KG1 (cell line): ENCODE measurements at places on chromosomes 5 and 9.

- no peak for DNase-seq
Measured at GRCh38 chr5:12392246-12392645, 488.0 kb upstream of the CTNND2 start.

DNA sequence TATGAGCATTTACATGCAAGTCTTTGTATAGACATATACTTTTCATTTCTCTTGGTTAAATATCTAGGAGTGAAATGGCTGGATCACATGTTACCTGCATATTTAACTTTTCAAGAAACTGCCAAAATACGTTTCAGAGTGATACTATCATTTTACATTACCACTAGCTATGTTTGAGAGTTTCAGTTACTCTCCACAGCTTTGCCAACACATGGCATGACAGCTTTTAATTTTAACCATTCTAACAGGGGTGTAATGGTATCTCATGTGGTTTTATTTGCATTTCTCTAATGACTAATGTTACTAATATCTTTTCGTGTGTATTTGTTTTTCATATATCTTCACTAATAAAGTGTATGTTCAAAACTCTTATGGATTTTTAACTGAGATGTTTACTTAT is 99.8 kb downstream of the DTWD2 start:
- DNase-seq: no peak

GRCh38 chr5:176190886-176191755 is 47.1 kb upstream of the SIMC1 start:
- no peak for DNase-seq

GRCh38 chr9:90942555-90942954 is 140.9 kb downstream of the SYK start:
- DNase-seq: no peak

DNA sequence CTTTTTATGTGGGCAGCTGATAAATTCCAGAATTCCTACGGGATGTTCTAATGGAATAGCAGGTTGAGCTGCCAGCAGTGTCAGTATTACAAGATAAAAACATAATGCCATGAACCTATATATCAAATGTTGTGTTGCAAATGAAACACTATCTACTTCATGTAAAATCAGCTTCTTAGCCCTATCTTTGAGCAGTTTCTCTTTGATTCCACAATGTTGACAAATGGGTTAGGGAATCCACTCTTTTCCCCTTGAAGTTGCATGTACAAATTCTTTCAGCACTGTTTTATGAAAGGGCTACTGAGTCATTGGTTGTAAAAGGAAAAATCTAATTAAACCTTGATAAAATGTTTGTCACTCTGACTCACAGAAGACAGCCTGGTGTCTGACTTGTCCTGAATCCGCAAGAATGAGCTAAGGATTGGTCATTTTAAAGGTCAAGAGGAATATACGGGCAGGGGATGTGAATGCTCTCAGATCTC is 950.6 kb upstream of the NUDT12 start:
- no peak for DNase-seq

DNA sequence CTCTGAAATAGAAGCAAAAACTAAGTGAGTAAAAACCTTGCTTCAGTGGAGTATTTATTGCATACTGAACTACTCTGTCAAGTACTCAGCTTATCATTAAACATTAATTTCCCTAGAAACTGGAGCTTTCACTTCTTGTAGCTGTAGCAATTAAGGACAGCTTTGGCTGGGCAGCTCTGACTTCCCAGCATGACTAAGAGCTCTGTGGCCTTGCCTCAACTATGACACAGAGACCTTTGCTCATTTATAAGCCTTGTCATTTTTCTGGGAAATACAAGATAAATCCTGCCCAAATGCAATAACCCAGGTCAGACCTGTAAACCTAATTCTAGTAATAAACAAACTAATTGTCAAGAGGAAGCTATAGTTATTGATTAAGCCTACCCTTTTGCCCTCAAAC is 65.4 kb upstream of the STK32A start:
- DNase-seq: no peak

DNA sequence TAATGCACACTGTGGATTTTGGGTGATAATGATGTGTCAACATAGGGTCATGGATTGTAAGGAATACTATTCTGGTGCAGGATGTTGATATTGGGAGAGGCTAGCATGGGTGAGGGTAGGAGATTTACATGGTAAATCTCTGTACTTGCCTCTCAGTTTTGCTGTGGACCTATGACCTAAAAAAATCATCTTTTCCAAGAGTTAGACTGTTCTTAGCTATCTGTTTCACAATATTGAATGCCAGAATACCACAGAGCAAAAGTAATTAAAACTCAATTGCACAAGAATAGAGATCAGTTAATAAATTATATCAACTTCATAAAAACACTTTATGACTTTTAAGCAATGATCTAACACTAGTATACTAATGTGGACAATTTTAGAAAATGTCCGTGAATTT is 651.6 kb downstream of the HTR1A start:
- DNase-seq: no peak

DNA sequence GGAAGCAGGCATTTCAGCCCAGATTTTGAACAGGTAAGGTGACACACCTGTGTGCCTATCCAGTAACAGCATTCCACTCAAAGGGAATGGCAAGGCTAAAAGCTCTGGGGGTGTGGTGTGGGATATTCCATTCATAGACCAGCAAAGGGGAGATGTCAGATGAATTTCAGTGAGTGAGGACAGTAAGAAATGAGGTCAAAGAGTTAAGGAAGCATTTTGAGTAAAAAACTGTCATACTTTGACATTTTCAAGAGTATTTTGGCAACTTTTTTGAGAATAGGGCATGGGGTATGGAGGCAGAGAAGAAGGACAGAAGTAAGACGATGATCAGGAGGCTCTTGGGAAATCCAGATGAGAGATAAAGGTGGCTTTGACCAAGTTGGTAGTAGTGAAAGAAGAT is 2.2 kb upstream of the ELOVL7 start:
- no peak for DNase-seq

DNA sequence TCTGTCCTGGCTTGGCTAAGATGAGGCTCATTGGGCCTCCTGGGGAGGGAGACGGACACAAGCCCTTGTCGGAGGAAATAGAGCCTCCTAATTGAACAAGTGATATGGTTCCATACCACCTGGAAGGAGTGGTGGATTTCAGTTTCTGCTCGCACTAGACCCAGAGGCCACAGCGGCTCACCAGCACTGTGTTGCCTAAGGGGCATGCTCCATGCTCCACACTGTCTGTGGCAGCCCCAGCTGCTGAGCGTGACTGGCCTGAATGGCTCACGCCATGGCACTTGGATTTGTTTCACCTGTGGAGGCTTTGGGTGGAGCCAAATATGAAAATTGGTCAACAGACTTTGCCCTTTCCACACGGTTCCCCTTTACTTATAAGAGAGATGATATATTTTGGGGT is 181.1 kb downstream of the HSPA4 start:
- no peak for DNase-seq

DNA sequence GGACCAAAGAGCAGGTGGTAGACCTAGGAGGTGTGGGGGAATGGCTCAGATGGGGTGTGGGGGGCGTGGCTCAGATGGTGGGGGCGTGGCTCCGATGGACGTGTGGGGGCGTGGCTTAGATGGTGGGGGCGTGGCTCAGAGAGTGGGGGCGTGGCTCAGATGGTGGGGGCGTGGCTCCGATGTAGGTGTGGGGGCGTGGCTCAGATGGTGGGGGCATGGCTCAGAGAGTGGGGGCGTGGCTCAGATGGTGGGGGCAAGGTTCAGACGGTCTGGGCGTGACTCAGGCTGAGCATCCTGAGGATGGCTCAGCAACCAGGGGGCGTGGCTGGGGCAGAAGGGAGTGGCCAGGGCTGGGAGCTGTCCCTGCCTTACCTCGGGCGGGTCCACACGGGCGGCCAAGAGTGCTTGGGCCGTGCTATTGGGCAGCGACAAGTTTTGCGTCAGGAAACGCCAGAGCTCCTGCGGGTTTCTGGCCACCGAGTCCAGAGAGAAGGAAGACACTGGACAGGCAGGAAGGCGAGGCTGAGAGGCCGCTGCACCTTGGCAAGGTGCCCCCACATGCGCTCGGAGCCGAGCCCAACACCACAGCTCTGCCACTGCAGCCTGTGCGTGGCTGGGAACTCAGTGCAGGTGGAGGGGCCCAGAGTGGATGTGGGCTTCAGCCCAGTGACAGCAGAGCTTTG is 5.9 kb downstream of the ABCA2 start:
- no peak for DNase-seq

DNA sequence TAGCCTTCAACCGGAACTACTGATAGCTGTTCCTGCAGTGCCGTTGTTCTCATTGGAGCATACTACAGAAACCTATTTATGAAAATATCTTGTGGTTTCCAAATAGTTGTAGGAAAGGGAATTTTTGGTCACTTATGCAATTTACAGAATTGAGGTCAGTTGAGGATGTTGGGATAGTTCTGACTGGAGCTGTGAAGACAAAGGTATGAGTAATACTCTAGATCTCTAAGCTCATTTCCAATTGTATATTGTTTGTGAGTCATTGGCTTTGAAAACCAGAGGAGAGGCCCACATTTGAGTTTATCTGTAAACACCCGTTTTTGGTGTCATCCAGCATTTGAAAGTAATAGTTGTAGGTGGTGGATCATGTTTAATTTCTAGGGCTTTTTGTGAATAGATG is 561.3 kb upstream of the WWC1 start:
- DNase-seq: no peak

- no peak for DNase-seq
Measured at GRCh38 chr5:175863316-175863715, 8.1 kb upstream of the CPLX2 start.

DNA sequence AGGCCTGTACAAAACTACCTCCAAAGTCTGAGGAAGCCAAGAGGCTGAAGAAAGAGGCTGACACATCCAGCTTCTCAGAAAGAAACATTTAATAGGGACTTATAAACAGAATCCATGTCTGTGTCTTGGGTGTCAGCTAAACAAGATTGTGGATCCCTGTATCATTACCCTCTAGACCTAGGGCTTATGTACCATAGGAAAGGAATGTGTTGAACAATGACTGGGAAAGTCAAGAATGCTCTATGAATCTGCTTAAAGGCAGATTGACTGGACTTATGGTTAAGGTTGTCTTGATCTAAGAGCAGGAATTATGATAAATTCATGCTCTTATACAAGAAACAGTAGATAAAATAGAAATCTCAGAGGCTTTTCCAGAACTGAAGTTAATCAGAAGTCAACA is 335.7 kb upstream of the RPS23 start:
- no peak for DNase-seq

GRCh38 chr5:53211799-53212198 is 102.2 kb upstream of the MOCS2 start:
- DNase-seq: no peak

DNA sequence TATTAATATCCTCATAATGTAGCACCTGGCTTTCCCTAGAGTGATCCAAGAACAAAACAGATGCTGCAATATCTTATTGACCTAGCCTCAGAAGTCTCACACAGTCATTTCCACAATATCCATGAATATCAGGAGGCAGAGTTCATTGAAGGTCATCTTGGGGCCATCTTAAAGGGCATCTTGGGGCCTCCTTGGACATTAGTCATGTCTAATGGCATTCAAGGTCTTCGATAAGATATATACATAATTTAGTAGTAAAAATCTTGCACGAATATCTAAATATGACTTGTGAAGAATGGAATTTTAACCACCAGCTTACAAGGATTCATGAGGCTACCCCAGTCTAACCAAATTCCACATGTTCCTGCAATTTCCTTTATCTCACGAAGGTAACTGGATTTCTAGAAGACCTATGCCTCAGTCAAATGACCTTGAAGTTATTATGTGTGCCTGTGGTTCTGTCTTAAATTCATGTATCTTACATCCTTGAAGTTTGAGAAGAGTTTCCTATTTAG is 163.6 kb upstream of the SPEF2 start:
- DNase-seq: no peak

DNA sequence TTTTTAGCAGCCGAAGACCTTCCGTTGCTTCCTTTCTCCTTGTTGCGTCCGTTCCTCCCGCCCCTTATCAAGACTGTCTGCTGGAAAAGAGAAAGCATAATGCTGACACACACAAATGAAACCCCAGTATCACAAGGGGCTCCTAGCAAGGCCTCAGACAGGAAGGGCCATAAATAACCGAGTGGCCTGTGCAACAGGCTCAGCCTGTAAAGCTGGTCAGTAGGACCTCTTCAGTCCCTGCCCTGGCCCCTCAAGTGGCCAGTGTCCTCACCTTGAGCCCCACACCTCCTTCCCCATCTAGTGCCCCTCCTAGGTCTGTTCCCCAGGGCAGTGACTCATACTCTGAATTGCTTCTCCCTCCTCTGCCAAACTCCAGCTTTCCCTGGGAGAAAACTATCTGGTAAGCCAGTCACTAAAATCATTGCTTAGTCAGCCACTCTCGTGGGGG is 174.6 kb upstream of the IL12B start:
- DNase-seq: no peak

DNA sequence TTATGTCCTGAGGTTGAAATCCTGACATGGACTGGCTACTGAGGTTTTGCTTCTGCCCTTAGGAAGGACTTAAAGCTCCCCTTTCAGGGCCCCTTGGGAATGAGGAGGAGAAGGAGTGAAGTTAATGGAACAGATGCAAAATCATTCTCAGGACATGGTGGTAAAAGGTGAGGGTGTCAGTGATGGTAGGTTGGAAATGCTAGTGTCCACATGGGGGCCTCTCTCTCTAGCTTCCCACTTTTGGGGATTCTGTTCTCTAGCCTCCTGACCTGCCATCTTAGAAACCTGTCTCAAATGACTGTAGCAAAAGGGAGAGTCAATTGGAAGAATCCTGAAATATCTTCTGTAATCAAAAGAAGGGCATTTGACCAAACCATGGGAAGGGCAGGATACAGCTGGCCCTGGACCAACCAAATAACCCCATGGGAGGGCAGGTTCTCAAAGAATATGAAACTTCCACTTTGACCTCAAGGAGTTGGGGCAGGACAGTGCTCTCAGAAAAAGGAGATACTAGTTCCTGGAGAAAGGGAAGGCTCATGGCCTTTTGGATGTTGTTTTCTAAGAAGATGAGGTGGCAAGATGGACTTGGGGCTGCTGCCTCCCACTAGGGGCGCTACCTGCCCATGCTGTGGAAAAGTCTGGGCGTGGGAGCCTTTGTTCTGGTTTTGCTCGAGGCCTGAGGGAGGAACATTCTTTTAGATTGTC is 21.2 kb upstream of the MLANA start:
- no peak for DNase-seq

DNA sequence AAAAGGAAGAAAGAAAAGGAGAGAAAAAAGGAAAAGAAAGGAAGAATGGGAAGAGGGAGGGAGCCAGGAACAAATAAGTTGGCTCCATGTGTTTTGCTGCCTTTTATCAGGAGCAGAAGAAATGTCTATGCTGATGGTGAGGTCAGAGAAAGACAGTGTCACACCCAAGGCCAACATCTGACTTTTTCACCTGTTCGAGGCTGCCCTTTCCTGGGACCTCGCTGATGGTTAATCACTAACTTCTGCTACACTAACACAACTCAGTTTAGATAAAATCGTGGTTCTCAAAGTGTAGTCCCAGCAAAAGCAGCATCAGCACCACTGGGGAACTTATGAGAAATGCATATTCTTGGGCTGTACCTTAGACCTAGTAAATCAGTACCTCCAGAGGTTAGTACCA is 88.2 kb upstream of the FER start:
- no peak for DNase-seq

DNA sequence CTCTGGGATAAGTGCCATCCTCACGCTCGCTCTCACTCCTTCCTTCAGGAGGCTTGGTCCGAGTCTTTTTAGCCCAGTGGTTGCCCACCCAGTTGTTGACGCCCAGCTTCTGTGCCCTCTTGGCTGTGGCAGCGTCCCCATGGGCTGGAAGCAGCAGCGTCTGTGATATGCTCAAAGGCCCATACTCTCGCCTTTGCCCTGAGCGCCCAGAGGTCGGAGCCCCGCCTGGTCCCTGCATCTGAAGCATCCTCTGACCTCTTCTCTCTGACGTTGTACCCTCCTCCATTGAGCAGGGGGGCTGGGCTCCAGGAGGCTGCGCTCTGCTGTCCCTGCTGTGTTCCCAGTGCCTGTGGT is 78.0 kb upstream of the CACNA1B start:
- DNase-seq: no peak

GRCh38 chr5:97355775-97356174 is 172.7 kb upstream of the RIOK2 start:
- DNase-seq: no peak
